ENCODE measurements at places on chromosomes 1 and 21.

DNA sequence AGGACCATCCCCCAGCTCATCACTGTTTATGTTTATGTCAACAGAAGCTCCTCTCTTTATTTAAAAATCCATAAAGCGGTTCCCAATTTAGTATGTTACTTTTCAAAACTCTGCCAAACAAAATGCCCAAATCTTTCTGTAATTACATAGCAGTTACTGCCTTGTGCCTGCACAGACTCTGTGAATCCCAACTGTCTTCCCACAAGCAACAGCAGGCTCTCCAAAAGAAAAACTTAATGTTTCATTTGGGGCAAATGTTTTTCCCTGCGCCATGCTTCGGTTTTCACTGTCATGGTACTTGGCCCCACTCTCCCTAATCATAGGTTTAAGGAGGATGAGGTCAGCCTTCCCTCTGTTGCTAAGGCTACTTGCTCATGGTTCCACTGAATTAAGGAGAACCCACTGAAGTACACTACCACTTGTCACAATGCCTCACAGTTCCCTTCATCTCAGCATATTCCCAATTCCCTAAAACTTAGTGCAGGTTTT lies 4.6 kb downstream of the COLGALT2 start:
- no peak for DNase-seq

GRCh38 chr1:204445860-204446412 lies 34.3 kb upstream of the PPP1R15B start:
- peak; percentile 24 for DNase-seq

DNA sequence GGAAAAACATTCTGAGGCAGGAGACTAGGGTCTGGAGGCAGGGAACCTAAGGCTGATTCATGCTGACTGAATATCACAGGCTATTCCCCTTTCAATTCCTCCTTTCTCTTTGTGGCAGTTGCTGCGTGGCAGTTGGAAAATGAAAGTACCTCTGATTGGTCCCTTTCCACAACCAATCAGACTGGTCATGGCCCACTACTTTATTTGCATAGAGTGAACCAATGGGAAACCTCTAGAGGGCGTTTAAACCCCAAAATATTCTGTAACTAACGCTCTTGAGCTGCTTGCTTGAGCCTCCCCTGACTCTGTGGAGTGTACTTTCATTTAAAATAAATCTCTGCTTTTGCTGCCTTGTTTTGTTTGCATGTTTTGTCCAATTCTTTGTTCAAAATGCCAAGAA lies 27.7 kb upstream of the VN1R5 start:
- peak; percentile 3 for DNase-seq

DNA sequence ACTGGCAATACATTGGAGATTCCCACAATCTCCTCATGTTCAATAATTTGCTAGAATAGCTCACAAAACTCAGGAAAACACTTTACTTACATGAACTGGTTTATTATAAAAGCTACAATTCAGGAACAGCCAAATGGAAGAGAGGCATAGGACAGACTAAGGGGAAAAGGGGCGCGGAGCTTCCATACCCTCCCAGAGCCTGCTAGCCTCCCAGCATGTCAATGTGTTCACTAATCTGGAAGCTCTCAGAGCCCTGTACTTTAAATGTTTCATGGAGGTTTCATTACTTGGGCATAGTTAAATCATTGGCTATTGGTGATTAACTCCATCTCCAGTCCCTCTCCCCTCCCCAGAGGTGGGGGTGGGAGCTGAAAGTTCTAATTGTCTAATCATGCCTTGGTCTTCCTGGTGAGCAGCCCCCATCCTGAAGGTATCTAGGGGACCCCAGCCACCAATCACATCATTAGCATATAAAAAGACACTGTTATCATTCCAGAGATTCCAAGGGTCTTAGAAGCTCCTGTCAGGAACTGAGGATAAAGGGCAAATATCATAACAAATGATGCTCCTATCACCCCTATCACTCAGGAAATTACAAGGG lies 10.9 kb upstream of the DMRTB1 start:
- DNase-seq = peak; percentile 74

- DNase-seq = no peak
Observed at GRCh38 chr1:47724432-47724999, 272.7 kb downstream of the TRABD2B start.

- DNase-seq = no peak
Observed at GRCh38 chr1:91881280-91881679, 4.7 kb downstream of the TGFBR3 start.

DNA sequence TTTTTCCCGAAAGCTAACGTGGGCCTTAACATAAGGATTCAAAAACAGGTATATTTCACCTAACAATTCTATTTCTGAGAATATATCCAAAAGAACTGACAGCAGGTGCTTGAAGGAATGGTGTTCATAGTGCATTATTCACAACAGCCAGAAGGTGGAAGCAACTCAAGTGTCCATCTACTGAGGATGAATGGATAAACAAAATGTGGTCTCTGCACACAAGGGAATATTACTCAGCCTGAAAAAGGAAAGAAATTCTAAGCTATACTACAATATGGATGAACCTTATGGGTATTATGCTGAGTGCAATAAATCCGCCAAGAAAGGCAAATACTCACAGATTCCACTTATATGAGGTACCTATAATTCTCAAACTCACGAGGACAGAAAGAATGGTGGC lies 6.1 kb upstream of the RIPPLY3 start:
- no peak for DNase-seq

DNA sequence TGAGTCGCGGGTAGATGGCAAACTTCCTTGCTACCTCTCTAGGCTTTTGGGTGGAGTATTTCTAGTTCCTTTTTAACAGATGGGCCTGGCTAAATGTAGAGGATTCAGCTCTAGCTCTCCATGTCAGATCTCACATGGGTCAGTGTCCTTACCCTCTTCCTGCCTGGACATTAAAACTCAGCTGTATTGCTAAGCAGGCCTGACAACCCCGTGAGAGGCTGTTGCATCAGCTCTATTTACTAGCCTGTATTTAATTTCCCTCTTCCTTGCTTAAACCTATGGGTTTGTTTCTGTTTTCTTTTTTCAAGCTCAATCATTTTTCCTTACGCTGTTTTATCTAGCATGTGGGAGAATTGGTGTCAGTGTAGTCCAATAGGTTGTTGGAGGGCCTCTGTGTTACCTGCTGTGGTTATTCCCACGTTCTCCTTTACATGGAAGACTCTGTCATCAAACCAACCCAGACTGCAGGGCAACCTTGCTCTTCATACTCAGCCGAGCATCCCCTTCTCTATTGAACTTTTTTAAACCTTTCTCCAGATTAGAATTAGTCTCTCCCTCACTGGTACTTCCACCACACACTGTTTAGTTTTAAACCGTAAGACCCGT lies 79.5 kb upstream of the BACH1 start:
- no peak for DNase-seq

DNA sequence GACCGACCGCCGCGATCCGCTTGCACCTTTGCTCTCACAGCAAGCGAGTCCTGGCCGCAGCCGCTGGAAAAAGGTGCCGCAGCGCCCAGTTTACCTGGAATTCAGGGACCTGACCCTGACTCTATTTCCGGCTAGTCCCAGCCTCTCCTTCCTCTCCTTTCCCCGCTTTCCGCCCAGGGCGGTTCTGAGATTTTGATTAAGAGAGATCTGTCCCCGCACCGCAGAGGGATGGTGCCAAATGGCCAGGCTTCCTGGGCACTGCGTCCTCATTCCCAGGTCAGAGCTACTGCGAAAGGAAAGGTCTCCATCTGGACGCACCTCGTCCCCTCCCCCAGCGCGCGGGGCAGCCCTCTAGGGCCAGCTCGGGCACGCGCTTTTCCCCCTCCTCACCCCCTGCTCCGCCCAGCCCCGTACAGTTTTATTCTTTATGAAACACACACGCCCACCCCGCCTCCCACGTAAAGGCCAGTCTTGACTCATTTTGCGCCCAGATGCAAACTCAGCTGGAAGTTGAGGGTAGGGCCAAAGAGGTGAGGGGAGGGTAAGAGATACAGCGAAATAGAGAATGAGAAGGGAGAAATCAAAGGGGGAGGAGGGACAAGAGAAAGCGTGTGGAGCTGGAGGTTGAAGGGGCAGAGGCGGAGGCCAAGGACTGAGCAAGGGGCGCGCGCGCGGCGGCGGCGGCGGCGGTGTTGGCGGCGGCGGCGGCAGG lies 411.8 kb upstream of the ESRRG start:
- no peak for DNase-seq

- no peak for DNase-seq
Observed at GRCh38 chr1:111628153-111628552, 8.6 kb downstream of the RAP1A start.

Measured in fibroblast of skin of right biceps (primary cell).